ENCODE measurements at places on chromosomes 3 and 15.

GRCh38 chr15:39581793-39582285 is 960 bp downstream of the THBS1 start:
- no peak for DNase-seq

DNA sequence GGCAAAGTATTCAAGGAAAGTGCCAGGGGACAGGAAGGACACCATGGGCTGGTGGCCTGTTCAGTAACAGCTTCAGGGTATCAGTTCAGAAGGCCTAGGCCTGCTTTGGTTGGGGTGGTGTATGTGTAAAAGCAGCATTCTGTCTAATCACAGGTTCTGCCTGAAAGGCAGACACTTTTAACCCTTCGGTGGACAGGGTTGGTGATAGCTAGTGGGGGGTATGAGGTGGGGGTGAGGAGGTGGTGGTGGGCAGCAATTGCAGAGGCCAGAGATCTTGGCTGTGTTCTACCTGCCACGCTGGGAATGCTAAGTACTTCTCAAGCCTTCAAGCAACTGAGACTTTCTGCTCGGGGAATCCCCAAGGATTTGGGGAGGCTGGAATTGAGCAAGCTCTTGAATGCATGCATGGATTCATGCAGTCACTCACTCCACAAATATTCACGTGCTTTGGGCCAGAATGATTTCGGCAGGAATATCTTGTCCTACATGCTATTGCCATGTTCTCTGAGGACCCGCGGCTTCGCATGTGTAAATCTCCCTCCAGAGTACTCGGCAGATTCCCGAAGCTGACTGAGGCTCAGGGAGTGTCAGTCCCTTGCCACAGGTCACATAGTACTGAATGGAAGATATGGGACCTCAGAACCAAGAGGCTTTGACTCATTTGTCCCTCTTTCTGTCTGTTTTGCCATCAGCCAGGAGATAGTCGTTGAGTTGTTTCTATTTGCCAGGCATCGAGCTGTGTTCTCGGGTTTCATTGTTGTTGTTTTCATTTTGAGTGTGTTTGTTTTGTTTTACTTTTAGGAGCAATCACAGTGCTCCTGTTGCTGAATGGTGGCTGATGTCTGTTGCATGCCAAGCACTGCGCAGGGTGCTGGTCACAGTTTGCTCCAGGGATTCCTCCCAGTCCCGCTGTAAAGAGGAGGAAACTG is 65.5 kb downstream of the SMAD3 start:
- DNase-seq = no peak

DNA sequence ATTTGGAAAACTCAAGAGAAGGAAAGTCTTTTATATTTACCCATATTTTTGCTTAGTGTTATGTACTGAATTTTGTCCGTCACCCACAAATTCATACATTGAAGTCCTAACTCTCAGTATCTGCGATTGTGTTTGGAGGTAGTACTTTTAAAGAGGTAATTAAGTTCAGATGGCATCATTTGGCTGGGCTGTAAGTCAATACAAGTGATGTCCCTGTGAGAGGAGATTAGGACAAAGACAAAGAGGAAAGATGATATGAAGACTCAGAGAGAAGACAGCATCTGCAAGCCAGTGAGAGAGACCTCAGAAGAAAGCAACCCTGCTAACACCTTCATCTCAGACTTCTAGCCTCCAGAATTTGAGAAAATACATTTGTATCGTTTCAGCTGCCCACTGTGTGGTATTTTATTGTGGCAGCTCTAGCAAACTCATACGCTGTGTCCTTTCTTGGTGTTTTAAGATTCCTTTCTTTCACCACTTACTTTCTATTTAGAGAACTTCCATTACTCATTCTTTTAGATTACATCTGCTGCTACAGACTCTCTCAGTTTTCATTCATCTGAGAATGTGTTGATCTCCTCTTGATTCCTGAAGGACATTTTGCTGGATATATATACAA is 17.0 kb downstream of the LRCH3 start:
- DNase-seq = no peak

DNA sequence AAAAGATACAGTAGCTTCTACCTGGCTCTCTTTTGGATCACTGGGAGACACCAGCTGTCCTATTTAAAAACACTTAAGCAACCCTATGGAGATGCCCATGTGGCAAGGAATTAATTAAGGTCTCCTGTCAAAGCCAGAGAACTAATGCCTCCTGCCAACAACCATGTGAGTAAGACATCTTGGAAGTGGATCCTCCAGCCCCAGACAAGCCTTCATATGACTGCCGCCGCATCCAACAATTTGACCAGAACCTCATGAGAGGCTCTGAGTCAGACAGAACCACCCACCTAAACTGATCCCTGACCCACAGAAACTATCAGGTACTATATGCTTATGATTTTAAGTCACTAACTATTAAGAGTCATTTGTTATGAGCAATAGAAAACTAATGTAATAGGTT is 22.3 kb downstream of the IFT80 start:
- no peak for DNase-seq

DNA sequence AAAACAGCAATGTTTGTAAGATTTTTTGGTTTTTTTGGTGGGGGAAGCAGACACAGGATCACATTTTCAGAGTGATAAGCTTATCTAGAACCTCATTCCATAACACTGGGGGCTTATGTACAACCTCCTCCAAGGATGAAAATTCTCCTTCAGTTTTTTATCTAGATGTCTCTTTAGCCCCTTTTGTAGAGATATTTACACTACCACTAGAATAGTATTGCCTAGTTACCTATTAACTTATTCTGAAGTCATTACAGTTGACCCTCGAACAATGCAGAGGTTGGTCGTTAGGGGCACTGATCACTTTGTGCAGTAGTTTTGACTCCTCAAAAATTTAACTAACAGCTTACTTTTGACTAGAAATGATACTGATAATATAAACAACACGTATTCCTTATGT is 32.8 kb downstream of the IFT57 start:
- DNase-seq = no peak

All from NCI-H1417 (cell line).